ENCODE measurements at places on chromosomes 4 and X.

DNA sequence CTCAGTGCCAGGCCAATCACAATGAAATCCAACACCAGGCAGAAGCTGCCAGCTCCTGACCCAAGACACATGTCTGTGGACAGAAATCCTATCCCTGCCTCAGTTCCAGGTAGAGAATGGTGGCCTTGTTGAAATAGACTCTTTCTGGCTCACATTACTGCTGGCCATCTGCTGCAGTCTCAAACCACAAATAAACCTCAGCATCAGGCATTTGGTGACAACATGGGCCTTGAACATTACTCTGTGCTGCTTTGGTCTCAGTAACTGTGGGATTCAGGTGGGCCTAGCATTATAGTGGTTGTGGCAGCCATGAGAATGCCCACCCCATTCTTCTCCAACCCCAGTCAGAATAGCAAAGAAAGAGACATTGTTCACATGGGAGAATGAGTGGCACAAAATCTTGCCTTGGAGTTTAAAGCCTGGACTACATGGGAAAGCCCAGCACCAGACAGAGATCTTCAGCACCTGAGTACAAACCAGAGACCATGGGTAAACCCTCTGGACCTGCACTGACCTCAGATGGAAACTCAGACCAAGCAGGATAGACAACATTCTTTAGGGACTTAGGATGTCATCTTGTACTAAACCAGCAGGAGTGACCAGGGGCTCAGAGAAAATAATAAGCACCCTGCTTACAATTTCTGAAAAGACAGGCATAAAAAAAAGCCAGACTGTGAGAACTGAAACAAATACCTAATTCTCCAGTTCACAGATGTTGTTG is 50.4 kb upstream of the TRAM1L1 start:
- DNase-seq, result no peak

GRCh38 chrX:477441-478012 is 90.8 kb upstream of the PPP2R3B start:
- no peak for DNase-seq

DNA sequence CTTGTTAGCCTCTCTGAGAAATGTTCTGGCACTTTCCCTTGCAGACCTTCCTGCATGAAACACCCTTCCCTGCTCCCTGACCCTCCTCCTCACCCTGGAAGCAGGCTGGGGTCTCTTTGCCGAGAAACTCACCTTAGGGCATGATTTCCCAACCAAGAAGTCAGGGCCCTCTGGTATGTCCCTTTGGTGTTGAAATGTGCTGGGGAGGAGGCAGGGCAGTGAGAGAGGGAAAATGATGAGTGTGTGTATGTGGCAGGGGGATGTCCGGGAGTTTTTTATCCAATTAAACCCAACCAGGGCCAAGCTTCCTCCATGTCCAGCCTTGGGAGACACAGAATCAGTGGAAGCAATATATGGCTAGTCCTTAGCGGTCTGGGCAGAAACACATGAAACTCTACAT is 5.1 kb downstream of the ELF4 start:
- DNase-seq, result no peak

GRCh38 chr4:101981756-101982155 is 191.2 kb downstream of the BANK1 start:
- no peak for DNase-seq

DNA sequence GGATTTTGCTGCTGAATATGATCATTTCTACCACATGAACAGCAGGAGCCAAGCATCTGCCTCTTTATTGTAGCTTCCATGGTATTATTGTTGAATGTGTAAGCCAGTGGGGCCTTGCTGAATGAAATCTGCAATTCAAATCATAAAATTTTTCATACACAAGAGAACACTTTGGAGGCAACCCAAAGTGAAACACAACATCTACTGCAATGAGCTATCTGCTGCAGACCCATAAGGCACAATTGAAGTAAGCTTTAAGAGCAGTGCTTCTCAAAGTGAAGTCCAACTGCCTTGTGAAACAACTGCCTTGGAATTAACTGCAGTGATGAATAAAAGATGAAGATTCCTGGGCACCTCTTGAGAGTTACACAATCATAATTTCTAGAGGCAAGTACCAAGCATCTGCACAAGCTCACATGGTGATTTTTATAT is 626.3 kb upstream of the INTU start:
- DNase-seq, result no peak

DNA sequence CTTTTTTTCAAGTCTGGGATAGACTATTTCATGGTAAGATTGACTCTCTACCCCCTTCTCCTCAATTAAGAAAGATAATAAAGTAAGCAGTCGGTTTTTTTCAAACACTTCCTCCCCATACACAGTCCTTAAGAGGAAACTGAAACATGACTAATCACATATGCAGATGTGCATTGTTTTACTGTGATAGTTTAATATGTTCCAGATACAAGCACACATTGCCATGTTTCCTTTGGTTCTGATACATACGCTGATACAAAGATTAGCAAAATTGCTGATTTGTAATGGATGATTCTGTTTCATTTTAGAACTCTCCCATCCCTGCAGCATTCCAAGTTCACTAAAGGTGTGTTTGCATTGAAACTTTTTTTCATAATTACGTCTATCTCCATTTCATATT is 76.1 kb downstream of the FBXO8 start:
- DNase-seq, result no peak

DNA sequence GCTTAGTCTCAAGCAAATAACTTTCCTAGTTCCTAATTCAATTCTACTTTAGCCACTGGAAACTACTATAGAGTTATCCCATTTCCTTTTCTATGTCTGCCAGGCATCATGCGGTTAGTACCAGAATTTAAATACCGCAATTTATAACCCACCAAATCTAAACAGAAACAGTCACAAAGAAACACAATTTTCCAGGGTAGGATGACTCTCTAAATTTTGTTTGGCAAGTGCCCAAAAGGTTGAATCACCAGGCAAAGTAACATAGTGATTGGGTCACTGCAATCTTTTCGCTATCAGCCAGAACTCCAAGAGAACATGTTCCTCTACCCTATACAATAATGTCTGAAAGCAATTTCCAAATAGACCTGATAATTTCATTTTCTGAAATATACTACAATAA is 240.2 kb upstream of the GRIA3 start:
- no peak for DNase-seq

DNA sequence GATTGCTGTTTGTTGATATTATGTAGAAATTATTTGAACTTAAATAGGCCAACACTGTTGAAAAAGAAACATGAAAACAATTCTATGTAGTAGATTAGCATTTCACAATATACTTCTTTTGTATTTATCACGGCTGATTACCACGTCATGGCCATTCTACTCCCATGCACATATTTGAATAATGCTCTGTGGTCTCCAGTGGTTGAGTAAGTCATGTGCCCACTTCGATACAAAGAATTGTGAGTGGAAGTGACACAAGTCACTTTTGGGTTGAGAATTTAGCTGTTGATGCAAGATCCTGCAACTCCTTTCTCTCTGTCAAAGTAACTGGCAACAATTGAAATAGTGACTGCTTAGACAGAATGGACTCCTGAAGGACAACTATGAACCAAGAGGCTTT is 6.7 kb upstream of the FSTL5 start:
- DNase-seq, result no peak

- no peak for DNase-seq
Measured at GRCh38 chr4:145888393-145888792, 50.2 kb downstream of the ZNF827 start.

DNA sequence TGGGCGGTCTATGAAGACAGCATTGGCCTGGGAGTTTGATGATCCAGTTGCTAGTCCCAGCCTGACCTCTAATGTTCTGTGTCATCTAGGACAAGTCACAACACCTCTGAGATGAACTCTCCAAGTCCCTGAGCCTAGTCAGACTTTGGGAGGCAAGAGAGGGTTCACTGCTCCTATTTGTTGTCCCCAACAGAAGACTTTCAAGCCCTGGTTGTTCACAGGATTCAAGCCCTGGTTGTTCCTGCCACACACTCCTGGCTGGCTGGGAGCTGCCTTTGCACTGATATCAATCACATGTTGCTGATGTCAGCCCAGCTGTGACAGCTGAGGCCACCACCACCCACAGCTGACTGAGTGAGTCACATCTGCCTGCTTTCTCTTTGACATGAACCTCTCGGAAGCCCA is 253.2 kb upstream of the RASGEF1B start:
- peak; percentile 17 for DNase-seq

DNA sequence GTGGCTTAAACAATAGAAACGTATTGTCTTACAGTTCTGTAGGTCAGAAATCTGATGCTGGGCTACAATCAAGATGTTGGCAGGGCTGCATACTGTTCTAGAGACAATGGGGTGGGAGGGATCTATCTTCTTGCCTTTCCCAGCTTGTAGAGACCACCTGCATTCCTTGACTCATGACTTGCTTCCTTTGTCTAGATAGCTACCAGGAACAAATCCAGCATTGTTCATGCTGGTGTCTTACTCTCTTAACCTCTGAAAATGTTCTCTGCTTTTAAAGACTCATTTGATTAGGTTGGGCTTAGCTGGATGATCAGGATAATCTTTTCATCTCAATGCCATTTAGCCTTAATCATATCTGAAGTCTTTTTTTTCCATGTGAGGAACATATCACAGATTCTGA is 169.0 kb downstream of the ZNF330 start:
- DNase-seq, result no peak

DNA sequence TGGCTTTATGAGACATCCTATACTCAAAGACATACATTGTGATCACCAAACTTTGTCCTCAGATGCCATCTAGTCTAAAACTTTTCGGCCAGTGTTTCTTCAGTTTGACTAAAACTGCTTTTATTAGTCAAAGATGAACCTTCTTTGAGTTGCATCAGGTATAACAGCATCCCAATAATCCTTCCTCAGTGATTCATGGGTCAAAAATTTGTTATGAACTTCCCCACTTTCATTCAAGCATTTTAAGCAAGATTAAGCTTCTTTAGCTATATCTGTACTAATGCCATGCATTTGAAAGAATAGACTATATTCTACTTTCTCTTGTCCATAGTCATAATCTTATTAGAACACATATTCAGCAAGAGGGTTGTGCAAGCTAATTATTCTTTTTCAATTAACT is 1070.4 kb upstream of the ADGRL3 start:
- DNase-seq, result no peak
